ENCODE measurements at places on chromosomes 5 and 9. TPM values are rescaled to one million over a fixed set of nuclear protein-coding genes. Genes with fewer than 3 reads are reported as not detected.
A peak's percentile ranks its signal among the peaks of the same experiment; 100 is the strongest.

IFNB1 gene
- 0.07 TPM for polyA plus RNA-seq

- no peak for DNase-seq
Observed at GRCh38 chr9:73141282-73141681, 10.4 kb upstream of the ANXA1 start.

DNA sequence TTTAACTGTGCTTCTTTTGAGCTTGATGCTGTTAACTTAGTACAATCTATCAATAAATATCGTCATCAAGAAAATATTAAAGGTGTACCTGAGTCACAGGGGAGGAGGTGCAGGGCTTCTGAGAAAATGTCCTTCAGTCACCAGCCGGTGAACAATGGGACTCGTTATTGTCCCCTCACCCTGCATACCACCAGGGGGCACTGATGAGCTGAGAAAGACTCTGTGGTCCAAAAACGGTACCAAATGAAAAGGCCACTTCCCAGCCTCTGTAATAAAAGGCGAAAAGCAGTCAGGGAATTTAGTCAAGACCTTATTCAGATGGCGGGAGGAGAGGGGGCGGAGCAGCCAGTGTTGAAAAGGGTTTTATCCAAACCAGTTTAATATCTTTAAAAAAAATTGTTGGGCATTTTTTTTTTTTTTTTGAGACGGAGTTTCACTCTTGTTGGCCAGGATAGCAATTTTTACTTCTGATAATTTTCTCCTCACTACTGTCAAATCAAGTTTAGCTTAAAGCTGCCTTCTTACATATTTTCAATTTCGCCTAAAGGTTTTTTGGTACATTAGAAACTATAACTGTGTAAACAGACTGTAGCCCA, 271.9 kb upstream of the ADAMTS16 start:
- DNase-seq, result no peak

GRCh38 chr5:148829734-148830133, 3.3 kb downstream of the ADRB2 start:
- DNase-seq, result no peak

DNA sequence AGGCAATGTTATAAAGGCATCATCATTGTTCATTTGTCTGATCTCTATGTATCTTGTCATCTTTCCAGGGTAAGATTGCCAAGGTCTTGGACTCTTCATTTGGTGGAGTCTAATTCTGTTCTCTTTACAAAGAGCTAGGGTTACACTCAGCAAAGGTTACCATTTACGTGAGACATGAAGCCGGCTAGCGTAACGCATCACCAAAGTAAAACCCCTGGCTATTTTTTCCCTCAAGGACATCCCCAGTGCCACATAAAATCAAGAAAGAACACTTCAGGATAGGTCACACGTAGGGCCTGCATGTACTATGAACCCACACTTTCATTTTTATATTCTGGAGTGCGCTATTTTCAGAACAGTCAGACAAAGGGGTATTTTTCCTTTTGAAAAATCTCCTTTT, 20.0 kb upstream of the MYOT start:
- DNase-seq, result no peak

DNA sequence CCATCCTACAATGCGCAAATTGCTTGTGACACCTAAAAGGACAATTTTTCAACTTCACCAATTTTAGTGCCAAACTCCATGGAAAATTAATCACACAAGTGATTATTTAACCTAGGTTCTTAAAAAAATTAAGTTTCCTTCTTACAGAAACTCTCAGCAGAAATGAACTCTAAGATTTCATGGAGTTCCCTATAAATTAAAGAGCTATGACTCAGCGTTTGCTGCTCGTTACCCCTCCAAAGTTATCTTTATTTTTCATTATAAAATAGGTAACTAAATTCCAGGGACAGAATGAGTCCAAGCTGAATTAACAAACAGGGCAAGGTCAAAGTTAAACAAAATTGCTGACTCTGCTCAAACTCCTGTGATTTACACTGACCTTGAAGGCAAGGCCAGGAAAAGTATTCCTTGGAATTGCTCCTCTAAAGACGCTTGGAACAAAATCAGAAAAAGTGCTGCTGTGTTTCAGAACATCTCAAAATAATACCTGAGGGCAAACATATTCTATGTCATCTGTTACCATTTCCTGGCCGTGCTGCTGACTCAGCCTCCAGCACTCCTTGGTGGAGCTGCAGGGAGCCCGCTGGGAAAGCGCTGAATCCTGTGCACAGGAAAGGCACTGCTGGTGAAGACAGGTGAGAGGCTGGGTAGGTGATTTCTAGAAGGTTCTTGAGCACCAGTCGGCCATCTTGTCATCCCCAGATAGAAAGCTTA, 2.5 kb upstream of the CMBL start:
- peak; percentile 69 for DNase-seq

All from keratinocyte (primary cell).